ENCODE measurements at places on chromosomes 6 and 20.

GRCh38 chr6:135212020-135212806 lies 31.1 kb downstream of the MYB start:
- peak; percentile 76 for DNase-seq

- no peak for DNase-seq
These were observed 386.7 kb downstream of the HACE1 start for GRCh38 chr6:104473021-104473429.

GRCh38 chr6:109998159-109998785 lies 20.2 kb downstream of the GPR6 start:
- DNase-seq, result no peak

DNA sequence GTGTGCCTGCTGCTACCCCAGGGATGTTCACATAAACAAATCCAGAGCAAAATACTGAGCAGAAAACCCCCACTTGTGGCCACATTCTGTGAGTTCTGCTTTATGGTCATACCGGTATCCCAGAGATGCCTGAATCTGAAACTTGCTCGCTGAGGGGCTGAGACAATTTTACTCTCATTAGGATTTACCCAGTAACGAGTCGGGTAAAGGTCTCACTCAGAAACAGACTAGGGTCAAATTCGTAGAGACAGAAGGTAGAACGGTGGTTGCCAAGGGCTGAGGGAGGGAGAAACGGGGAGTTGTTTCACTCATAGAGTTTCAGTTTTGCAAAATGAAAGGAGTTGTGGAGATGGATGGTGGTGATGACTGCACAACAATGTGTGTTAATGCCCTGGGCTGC lies 45.4 kb upstream of the NKX2-2 start:
- DNase-seq, result no peak

DNA sequence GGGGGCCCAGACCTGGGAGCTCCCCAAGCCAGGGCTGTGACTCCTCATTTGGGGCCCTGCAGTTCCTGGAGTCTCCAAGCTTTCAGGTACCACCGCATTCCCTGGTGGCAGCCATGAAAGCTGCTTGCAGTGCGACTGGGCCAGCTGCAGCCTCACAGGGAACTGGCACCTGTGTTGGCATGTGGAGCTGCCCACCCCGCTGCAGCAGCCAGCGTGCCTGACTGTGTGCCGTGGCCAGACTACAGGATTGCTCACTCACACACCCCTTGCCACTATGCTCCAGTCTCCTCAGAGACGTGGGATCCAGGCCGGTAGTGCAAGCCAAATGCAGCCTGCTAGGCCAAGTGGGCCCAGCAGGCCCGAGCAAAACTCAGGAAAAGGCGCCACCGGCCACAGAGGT lies 450.7 kb downstream of the COL12A1 start:
- DNase-seq, result no peak
